ENCODE measurements at places on chromosomes 12 and 14.

DNA sequence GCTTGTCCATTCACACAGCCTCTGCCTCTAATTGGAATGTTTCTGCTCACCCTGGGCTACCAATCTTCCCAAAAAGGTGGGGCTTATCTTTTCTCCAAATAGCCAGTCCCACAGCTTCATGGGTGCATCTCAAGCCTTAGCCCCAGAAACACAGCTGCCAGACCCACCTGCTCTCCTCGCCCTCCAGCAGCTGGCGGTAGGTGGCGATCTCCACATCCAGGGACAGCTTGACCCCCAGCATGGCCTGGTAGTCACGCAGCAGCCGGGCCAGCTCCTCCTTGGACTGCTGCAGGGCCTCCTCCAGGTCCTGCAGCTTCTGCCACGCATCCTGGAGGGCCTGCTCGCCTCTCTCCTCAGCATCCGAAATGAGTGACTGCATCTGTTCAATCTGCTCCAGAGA is 11.1 kb downstream of the KRT77 start:
- no peak for DNase-seq

DNA sequence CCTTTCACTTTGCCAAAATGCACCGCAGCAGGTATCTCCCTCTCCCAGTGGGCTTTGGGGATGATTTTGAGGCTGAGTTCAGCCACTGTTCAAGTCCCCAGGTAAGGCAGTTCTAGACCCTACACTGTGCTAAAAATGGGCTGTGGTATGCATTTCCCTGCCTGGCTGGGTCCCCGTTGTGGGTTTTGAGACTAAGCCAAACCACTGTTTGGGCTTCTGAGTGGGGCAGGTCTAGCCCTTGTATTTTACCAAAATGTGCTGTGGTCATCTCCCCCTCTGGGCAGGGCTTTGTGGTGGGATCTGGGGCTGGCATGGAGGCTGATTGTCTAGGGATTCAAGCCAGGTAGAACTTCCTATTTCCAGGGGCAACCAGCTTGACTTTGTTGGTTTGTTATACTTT is 13.6 kb upstream of the OR4Q3 start:
- no peak for DNase-seq

DNA sequence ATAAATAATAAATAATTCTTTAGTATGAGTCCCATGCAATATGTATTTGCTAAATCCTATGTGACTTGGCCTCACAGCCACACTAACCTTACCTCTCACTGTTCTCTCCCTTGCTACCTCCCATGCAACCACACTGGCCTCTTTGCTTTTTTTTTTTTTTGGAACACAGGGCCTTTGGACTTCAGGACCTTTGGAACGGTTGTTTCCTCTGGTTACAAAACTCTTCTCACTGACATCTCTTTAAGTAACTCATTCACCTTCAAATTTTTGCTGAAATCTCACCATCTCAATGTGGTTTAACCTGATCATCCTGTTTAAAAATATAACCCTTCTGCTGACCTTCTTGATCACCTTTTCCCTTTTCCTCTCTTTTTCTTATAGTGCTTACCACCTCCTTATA is 194.0 kb downstream of the SSPN start:
- DNase-seq = no peak

GRCh38 chr12:71865757-71866536 is 26.4 kb downstream of the TBC1D15 start:
- no peak for DNase-seq
